ENCODE measurements at places on chromosomes 4 and X.

GRCh38 chrX:39585808-39586207, 511.9 kb downstream of the BCOR start:
- DNase-seq: no peak

- DNase-seq: no peak
Measured at GRCh38 chr4:8497762-8498161, 57.2 kb downstream of the TRMT44 start.

DNA sequence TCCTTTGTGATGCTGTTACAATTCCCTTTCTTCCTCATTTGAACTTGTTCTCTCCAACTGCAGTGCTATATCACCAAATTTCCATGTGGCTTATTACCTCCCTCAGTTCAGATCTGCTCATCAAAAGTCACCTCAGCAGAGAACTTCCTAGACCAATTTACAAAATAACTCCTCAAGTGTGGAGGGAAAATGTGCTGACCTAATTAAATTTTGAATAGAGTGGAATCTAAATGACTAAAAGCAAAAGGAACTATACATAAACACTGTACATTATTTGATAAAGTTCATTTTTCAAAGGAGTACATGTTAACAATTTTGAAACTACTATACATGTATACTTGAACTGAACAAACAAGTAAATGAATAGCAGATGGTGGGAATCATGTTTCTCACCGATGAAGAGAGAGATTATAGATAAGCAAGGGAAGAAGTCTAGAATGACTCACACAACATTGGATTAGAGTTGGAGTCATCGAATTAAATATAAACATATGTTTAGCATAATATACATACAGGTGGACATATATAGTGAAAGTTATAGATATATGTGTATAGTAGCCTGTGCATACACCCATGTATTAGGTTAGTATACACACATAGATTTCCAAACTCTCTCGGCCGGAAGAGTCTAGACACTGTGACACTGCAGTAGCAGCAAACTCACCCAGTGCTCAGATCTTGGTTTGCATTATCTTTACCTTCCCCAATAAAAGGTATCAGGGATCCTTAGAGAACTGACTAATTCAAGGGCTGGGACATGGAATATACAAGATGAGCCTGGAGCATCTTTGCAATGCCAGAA, 318.7 kb downstream of the PCDH18 start:
- DNase-seq: no peak

DNA sequence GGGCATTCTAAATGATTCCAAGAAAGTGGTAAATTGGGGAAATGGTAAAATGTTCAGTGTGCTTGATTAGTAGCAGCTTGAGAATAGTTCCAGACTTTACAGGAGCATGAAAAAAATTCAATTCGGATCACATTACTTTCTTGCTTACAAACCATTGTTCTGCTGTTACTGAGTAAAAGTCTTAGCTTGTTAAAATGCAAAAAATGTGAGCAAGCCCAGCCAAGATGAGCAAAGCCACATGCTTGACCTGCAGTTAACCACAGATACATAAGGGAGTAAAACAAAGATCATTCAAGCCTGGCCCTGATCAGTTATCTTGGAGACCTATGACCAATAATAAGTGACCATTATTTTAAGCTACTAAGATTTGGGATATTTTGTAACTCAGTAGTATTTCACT, 562.9 kb upstream of the MAGEB2 start:
- no peak for DNase-seq
